ENCODE measurements at places on chromosomes 6 and 20.

DNA sequence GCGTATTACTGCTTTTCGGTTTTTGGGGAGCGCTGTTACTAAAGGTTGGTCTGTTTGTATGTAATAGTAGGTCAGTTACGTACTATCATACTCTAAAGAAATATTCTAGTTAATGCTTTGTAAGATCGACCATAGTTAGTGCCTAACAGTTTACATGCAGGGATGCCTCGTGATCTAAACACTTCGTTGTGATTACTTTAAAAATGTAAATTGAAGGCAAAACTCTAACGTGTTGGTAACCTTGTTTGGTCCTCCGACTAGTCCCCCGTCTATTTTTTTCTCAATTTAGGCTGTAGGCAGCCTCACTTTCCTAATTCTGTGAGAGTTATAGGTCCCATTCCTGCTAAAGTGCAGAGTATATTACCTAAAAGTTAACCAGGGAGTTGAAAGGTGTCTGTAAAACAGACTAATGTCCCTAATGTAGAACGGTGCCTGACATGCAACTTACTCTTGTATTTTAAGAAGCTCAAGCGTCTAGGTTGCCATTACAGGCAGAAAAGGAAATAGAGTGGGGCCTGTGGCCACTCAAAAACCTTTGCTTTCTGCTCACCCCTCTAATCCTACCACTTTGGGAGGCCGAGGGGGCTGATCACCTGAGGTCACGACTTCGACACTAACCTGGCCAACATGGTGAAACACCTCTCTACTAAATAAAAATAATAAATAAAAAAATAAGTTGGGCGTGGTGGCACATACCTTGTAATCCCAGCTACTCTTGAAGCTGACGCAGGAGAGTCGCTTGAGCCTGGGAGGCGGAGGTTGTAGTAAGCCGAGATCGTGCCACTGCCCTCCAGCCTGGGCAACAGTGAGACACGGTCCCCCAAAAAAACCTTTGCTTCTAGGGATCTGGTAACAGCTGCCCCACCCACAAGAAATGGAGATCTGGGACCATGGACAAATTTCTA is 37.8 kb downstream of the HFE start:
- DNase-seq = no peak

DNA sequence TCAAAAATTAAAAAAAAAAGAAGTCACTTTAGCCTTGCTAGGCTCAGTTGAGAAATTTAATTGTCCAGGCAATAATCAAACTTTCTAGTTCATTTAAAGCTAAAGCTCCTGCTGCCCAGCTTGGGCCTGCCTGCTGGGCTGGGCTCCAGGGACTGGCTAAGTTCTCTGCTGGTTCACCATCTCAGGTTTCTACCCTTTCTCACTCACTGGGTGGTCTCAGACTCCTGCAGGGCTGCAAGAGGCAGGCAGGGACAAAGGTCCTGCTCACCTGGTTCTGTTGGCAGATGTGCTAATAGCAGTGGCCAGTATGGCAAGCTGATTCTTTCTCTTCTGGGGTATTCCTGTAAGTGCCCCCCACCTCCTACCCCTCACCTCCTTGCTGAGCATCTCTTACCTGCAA is 21.2 kb upstream of the RTF2 start:
- DNase-seq = no peak

- DNase-seq = no peak
These were observed 1.0 kb downstream of the POU3F2 start for GRCh38 chr6:98835149-98836024.

GRCh38 chr6:44247338-44248302 is 719 bp downstream of the HSP90AB1 start:
- peak; percentile 90 for DNase-seq

DNA sequence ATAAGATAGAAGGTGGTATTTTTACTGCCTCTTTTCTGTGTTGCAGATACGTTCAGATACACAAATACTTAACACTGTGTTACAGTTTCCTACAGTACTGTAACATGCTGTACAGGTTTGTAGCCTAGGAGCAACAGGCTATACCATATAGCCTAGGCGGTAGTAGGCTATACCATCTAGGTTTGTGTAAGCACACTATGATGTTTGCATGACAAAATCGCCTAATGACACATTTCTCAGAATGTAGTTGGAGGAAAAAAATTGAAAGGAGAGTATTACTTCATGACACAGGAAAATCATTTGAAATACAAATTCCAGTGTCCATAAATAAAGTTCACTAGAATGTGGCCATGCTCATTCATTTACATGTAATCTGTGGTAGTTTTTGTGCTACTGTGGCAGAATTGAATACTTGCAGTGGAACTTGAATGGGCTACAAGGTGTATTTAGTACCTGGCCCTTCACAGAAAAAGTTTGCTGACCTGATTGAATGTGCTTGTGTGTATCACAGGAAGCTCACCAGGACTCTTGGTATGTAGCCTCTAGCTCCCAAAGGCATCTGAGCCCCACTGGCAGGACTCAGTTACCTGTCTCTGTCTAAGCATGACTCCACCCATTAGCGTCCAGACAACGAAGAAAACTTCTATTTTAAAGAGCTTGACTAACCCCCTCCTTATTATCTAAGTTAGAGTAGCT is 18.8 kb downstream of the TOP1 start:
- DNase-seq = no peak

GRCh38 chr6:128580224-128581110 is 60.1 kb upstream of the PTPRK start:
- DNase-seq = no peak

- no peak for DNase-seq
These were observed 11.2 kb upstream of the SPAG4 start for GRCh38 chr20:35604449-35604747.

- DNase-seq = no peak
These were observed 8.4 kb downstream of the MAPK13 start for GRCh38 chr6:36138667-36139066.

GRCh38 chr20:24605937-24606455 is 136.6 kb downstream of the SYNDIG1 start:
- DNase-seq = no peak

DNA sequence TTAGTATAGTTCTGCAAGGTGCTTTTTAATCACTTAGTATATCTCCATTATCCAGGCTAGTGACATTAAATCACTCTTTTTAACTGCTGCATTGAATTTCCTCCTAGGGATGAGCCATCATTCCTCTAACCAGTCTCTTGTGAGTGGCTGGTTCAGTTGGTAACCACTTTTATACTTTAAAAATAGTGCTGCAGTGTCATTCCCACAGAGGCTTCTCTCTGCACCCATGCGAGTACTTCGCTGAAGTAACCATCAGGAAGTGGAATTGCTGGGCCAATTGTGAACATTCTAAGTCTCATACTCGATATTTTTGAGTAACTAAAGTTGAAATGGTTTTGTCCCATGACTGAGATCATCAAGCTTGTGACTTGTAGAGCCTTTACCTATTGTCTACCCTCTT is 2.1 kb downstream of the BTN3A2 start:
- DNase-seq = no peak

GRCh38 chr6:17867880-17868279 is 119.6 kb downstream of the KIF13A start:
- DNase-seq = no peak

GRCh38 chr6:145723646-145724045 is 11.7 kb downstream of the EPM2A start:
- DNase-seq = no peak

- DNase-seq = no peak
These were observed 83.2 kb downstream of the MDGA1 start for GRCh38 chr6:37614491-37614890.

DNA sequence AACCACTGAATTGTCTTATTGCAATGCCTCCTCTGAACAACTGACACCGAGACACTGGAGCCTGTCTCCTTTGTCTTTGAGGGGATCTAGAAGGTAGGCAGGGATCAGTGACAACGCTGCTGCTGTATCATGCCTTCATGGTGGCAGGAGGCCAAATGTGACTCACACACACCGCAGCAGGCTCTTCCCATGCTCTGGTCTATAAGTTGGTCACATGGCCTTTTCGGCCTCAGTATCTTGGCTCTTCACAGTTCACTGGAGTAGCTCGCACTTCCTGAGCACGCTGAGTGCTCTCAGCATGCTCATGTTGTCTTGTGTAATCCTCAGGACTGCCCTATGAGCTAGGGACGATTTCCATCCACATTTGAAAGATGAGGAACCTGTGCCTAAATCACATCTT is 167.4 kb upstream of the PCSK2 start:
- no peak for DNase-seq

GRCh38 chr20:45041464-45042337 is 59.2 kb downstream of the KCNS1 start:
- no peak for DNase-seq

DNA sequence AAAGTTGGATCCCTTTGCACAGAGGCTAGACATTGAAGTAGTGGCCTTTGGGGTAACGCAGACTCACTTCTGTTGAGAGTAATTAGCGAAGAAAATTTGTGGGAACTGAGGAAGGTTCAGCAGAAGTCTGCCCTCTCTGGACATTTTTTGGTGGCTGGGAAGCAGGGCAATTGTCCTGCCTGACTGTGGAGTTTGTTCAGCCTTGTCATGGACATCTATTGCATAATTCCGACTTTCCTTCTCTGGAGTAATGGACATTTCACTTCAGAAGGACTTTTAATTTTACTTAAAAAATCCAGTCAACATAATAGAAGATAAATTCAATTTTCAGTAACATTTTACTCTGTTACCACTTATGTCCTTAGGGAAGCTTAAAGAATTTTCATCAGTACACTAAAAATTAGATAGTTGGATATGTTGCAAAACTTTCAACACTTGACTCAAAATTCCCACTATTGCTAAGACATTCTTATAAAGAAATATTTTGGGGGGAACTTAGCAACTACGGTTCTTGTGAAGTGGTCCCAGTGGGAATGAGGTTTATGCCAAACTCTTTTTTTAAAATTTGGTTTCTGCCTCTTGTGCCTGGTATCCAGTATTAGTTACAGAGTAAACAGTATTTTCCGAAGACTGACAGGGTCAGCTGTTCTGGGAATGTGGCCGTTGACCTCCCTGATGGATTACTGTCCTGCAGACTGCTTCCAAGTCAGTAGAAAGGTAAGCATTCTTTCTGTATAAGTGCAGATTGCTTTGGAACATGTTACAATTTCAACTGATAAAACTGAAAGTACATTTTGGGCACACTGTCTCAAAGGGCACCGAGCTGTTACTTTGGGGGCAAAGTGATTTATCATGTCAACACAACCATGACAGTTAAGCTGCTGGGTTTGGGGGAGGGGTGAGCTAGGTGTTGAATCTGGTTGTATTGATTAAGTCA is 100.6 kb upstream of the MLIP start:
- DNase-seq = no peak

DNA sequence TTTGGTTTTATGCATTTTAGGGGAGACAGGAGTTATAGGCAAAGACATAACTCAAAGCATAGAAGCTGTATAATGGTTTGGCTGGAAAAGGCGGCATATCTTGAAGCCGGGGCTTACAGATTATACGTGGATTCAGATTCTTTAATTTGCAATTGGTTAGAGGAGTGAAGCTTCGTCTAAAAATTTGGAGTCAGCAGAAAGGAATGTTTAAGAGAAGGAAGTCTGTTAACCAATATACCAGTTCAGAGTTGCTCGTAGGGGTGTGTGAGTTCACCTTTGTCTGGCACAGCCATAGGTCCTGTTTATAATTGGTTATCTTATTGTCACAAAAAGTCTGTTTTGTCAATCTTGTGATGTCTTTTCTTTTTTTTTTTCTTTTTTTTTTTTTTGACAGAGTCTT is 8.9 kb downstream of the ARHGAP40 start:
- DNase-seq = no peak

GRCh38 chr6:45170309-45170708 is 157.8 kb upstream of the RUNX2 start:
- no peak for DNase-seq

DNA sequence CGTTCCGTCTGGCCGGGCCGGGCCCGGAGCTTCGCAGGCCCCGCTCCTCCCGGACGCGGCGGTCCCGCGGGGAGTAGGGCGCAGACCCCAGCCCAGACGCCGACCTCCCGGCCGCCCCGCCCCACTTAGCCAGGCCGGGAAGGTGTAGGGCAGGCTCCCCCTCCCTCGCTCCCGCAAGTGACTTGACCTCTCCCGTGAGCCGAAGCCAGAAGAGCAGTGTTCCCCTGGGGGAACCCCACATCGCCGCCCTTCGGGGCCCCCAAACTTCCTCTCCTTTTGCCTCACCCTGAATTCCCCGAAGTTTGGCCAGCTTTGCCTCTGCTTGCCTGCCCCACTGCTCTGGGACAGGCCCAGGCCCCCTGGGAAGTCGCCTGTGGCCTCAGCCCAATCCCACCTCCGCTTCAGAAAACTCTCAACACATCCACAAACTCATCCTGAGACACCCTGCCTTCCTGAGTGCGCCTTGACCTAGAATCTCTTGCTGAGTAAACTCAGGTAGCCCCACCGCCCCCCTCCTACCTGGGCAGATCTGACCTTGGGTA is 524 bp upstream of the NOL4L start:
- DNase-seq = no peak

GRCh38 chr6:80618953-80619352 is 512.5 kb downstream of the BCKDHB start:
- DNase-seq = no peak

GRCh38 chr6:124961777-124962638 is at the start of gene RNF217:
Gene RNF217, plus strand, starts transcription at chr6:124962437. Its CDS starts 108 bp downstream, at chr6:124962545.
- no peak for DNase-seq

GRCh38 chr6:14644381-14644780 is 526.8 kb downstream of the CD83 start:
- DNase-seq = no peak

GRCh38 chr6:4612636-4613171 is 163.5 kb upstream of the CDYL start:
- no peak for DNase-seq

DNA sequence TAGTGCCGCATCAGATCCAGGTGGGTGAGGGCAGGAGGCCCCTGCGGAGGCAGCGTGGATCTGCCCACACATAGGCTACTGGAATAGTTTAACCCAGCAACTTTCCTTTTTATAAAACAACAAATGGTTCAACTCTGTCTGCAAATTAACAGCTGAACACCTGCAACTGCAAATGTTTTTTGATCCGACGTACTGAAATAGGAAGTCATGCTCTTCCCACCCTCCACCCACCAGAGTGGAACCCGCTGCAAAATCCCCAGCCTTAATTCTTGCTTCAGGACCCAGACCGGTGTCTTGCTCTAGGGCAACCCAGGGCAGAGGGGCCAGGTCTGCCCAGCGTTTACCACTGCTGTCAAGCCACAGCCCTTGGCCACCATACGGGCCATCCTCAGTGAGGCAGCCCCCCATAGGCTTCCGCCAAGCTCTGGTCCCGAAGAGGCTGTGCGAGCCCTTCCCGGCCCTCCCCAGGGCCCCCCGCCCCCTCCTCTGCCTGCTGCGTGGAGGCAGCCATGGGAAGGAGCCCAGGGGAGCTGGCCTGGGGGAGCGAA is 334.3 kb downstream of the ZFAND3 start:
- no peak for DNase-seq

DNA sequence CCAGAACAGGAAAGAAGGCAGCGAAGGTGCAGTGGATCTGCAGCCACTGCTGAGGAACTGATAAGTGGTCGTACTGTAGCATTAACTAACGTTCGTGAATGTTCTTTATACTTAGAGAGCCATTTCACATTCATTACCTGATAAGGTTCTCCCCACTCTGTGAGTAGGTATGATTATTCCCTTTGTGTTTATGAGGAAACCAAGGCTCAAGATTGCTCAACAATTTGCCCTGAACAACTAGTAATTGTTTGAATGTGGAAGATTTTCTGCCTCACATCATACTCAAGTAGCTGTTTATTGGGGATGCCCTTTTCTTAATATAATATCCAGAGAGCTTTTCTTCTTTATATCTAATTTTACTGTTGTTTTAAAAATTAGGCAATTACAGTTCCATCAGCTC is 24.9 kb upstream of the ELOVL5 start:
- no peak for DNase-seq

Data from activated CD8-positive, alpha-beta memory T cell treated with anti-CD3 and anti-CD28 coated beads for 4 hours (primary cell).